ENCODE measurements at places on chromosomes 11 and 22. TPM values are rescaled to one million over a fixed set of nuclear protein-coding genes. Genes with fewer than 3 reads are reported as not detected.

DNA sequence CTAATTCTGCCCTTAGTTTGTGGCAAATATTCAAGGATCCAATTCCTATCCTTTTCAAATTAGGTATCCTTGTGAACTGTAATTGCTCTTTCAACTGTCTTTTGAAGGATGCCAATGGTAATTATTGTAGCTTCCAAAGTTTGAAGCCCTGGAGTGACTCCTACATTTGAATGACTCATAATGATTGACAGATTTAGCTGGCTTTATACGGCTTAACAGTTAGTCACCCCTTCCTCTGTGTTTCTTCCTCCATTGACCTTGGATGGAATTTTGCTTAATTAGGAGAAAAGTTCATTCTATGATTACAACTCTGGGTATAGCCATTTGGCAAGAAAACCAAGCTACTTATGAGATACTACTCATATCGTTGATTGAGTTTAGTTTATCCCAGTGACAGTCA lies 639.3 kb upstream of the KIRREL3 start:
- no peak overlapping the region for H3K4me3 ChIP-seq
- no peak for DNase-seq
- H3K27ac ChIP-seq: no peak overlapping the region
- no peaks in the 10 kb centered on the region for H3K36me3 ChIP-seq
- H3K27me3 ChIP-seq: no peaks in the 10 kb centered on the region

DNA sequence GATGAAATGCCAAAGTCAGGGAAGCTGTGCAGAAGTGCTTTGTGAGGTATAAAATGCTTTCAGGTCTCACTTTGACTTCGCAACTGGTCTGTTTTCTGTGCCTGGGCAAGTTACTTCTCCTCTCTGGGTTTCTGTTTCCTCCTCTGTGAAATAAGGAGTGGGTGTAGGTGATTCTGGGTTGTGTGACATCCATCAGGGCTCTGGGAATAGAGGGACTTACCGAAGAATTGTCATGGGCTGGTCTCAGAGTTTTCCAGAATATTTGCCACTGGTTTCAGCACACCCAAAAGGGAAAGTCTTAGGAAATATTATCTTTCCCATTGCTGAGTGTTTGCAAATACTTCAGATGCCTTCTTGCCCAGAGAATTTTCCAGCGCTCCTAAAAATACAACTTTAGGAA lies 118.4 kb downstream of the KIAA1671 start:
- 0 out of 2 replicates have a peak, but pooled peaks cover 5% of the 10 kb centered on the region for H3K27me3 ChIP-seq
- no peaks in the 10 kb centered on the region for H3K36me3 ChIP-seq
- no peak overlapping the region for H3K4me3 ChIP-seq
- no peaks in the 10 kb centered on the region for H3K4me1 ChIP-seq

GRCh38 chr11:5380740-5381342 lies 2.8 kb upstream of the OR51M1 start:
- peak; percentile 78 for DNase-seq
- H3K4me3 ChIP-seq: no peak overlapping the region
- H3K27ac ChIP-seq: no peak overlapping the region
- peaks cover 16% of the 10 kb centered on the region for H3K27me3 ChIP-seq

GRCh38 chr11:11387207-11387606 lies 34.2 kb upstream of the CSNK2A3 start:
- H3K27me3 ChIP-seq: no peaks in the 10 kb centered on the region
- no peak overlapping the region for H3K27ac ChIP-seq
- DNase-seq: no peak
- H3K36me3 ChIP-seq: no peaks in the 10 kb centered on the region
- H3K4me3 ChIP-seq: no peak overlapping the region

DNA sequence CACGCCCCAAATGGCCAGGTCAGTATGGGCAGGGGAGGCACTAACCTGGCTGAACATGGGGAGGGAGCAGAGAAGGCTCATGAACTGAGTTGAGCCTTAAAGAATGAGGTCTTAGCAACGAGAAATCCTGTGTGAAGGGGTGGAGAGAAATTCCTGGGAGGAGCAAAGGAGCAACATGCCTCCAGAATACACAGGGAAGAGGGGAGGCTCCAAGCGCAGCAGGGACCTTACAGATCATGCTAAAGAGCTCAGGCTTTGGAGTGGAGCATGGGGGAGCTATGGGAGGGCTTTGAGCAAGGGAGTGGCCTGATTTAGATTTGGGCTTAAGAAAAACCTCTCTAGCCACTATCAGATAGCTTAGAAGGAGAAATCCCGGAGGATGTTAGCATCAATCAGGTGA lies 88.1 kb downstream of the MN1 start:
- H3K4me1 ChIP-seq: peaks cover 19% of the 10 kb centered on the region
- H3K27ac ChIP-seq: no peak overlapping the region
- H3K36me3 ChIP-seq: no peaks in the 10 kb centered on the region
- no peaks in the 10 kb centered on the region for H3K27me3 ChIP-seq
- H3K4me3 ChIP-seq: no peak overlapping the region

DNA sequence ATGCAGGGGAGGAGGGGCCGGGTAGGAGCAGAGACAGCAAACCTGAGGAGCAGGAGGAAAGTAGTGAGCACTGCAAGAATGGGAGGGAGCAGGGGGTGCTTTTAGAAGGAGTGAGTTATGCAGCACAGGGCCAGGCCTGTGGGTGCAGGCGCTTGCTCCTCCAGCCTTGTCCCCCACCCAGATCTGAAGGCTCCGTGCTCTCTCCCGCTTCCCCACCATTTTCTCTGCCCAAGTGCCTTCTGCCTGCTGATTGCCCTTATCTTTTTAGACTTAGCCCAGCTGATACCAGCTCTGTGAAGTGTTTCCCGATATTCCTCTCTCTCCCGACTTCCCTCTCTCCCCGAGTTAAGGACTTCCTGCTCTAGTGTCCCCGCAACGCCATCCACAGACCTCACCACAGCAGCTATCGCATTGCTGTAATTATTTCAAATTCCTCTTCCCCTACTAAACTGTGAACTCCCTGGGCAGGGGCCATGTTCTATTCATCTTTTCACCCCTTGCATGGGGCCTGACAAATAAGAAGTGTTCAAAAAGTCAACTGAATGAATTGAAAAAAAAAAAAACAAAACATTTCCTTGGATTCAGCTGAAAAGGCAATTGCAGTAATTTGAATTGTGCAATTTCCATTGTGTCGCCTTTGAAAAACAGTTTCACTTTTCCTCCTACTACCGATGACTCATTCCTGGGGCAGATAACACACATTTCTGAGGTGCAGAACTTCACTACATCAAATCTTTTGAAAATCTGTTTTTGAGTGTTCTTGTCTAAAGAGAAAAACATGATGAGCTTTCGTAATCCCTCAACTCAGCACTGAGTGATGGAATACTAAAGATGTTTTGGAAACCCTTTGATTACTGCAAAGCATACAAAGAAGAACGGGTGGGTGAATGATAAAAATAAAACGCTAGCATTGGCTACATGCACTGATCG lies 69.7 kb upstream of the BMAL1 start:
- H3K27me3 ChIP-seq: no peaks in the 10 kb centered on the region
- DNase-seq: peak; percentile 92
- peak overlapping the region; percentile 20 for H3K4me3 ChIP-seq

GRCh38 chr22:20396639-20397038 lies 2.7 kb downstream of the ZNF74 start:
- peaks cover 6% of the 10 kb centered on the region for H3K36me3 ChIP-seq
- H3K27me3 ChIP-seq: no peaks in the 10 kb centered on the region
- peaks cover 23% of the 10 kb centered on the region for H3K4me1 ChIP-seq
- H3K27ac ChIP-seq: no peak overlapping the region
- no peak overlapping the region for H3K4me3 ChIP-seq

- peaks cover 18% of the 10 kb centered on the region for H3K4me1 ChIP-seq
- no peak for DNase-seq
- H3K4me3 ChIP-seq: no peak overlapping the region
- H3K27me3 ChIP-seq: no peaks in the 10 kb centered on the region
Observed at GRCh38 chr11:116946414-116946813, 109.0 kb upstream of the APOA1 start.

DNA sequence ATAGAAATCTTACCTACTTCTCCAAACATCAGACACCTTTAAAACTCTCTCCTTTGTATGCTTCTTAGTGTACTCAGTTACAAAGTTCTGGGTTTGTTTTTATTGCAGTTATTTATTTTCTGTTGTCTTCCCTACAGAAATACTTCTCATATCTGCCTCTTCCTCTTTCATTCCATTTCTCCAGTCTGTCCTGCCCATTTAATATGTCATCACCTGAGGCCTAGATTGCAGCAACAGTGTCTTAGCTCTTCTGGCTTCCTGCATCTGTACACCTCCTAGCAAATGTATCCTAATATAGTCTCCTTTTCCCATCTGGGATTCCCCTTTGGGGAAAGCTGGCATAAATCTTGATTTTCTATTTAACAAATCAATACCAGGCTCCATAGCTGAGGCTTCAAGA lies 34.9 kb upstream of the PCF11 start:
- no peak for DNase-seq
- H3K4me3 ChIP-seq: no peak overlapping the region
- no peaks in the 10 kb centered on the region for H3K4me1 ChIP-seq
- no peaks in the 10 kb centered on the region for H3K27me3 ChIP-seq
- H3K36me3 ChIP-seq: no peaks in the 10 kb centered on the region

DNA sequence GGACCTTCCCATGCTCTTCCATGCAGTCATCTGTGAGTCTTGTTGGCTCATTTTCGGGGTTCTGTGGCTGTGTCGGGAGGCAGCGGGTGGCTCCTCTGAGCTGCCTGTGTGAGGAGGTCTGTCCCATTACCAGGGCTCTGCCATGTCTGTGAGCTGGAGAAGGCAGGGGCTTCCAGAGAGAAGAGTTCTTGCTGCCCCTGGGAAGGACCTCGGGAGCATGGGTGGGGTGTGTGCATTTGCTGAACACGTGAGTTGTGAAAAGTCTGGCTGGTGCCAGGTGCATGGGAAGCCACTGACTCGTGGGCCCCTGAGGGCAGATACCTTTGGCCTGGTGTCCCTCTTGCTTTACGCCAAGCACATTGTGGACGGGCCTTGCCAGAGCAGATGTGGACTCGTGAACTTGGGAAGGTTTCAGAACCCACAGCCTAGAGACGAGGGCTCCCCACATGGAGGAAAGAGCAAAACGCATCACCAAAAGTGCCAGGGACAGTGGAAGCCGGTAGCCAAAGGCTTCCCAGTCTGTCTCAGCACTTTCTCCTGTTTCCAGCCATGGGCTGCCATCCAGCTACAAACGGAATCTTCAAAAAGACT lies 1324.5 kb downstream of the BRD1 start:
- no peaks in the 10 kb centered on the region for H3K27me3 ChIP-seq
- peaks cover 12% of the 10 kb centered on the region for H3K4me1 ChIP-seq
- no peak overlapping the region for H3K27ac ChIP-seq
- no peak overlapping the region for H3K4me3 ChIP-seq

DNA sequence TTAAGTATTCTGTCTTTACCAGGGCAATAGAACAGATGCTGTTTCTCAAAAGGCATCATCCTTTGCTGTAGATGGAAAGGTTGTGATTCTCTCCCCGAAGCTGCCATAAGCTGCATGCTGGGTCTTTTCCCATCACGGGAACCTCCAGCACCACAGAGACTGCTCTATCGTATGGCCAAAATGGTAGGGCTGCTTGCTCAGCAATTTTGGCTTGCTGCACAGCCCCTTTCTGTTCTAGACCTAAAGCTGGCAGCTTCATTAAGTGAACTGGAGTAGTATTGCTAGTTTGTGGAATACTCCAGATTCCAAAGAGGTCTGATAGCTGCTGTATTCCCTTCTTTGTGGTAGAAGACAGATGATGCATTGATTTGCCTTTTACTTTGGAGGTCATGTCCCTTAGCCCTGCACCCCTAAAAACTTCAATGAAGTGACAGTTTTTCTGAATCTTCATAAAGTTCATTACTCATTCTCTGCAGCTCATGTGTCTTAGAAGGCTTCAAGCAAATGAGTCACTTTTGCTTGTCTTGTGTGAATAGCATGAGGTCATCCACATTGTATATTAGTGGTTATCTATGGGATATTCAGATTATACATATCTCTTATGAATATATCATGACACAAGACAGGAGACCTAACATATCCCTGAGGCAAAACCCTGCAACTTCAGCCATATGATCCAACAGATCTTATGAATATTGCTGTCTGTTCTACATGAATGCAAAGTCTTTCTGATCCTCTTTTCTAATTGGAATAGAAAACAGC lies 245.3 kb downstream of the FAM76B start:
- no peaks in the 10 kb centered on the region for H3K4me1 ChIP-seq
- H3K27me3 ChIP-seq: no peaks in the 10 kb centered on the region
- no peak for DNase-seq

DNA sequence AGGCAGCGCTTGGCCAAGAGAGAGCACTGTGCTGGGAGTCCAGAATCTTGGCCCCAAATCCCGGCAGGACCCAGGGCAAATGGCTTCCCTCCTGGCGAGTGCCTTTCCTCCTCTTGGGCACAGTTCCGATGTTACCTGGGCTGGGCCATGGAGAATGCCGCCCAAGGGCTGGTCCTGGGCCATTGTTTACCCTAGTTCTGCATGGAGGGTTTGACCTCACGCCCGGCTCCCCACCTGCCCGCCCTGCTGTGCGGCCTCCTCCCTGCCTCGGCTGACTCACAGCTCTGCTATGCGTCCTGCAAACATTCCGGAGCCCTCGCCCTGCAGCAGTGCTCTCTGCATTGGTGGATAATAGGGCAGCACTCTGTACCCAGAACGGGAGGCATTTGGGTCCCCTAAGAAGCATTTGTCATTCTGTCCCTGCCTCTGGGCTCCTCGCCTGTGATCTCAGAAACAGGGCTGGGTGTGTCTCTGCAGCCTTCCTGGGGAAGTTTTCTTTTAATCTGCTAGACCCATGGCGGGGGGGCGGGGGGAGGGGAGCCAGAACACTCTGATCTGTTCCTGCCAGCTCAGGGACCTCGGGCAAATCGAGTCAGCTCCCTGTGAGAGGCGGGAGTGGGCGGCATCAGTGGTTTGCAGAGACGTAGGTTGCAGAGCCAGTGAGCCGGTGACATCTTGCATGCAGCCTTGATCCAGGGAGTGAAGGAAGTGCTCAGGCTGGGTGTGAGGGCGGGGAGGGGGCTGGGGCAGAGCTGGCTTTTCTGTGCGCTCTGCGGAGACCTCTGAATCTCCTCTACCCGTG lies 32.9 kb upstream of the SMIM38 start:
- H3K27me3 ChIP-seq: no peaks in the 10 kb centered on the region
- no peak overlapping the region for H3K4me3 ChIP-seq
- DNase-seq: peak; percentile 99
- peak overlapping the region; percentile 40 for H3K27ac ChIP-seq

DNA sequence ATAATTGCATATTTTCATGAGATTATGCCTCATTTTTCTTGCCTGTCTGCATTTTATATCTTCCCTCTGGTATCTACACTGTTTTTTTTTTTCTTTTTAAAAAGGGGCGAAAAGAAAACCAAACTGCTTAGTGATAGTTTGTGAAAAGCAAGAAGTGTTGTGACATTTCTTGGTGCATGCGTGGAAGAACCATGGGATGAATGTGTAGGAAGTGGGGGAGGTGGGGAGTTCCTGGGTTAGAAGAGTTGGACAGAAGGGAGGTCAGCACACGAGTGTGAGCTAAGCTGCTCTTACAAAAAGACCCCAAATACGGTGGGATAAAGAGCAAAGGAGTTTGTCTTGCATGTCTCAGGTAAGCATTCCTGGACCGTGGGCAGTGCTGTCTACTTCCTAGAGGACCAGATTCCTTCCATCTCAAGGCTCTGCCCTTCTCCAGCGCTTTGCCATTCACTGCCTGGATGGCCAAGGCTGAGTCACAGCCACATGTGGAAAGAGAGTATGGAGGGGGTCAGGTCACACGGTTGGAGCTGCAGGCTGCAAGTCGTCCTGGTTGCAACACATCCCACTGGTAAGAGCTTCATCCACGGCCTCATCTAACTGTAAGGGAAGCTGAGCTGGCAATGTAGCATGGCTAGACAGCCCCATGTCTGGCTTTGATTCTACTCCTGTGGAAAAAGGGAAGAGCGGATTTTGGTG lies 300.6 kb downstream of the DDX10 start:
- H3K27me3 ChIP-seq: no peaks in the 10 kb centered on the region
- no peak overlapping the region for H3K4me3 ChIP-seq
- DNase-seq: no peak
- H3K4me1 ChIP-seq: peaks cover 7% of the 10 kb centered on the region
- H3K27ac ChIP-seq: no peak overlapping the region

GRCh38 chr11:46049325-46049897 lies 71.8 kb downstream of the PHF21A start:
- DNase-seq: no peak
- H3K27ac ChIP-seq: no peak overlapping the region
- no peaks in the 10 kb centered on the region for H3K36me3 ChIP-seq
- no peaks in the 10 kb centered on the region for H3K27me3 ChIP-seq

The OR52A5 gene
- not detected for total RNA-seq

All from SJSA1 (cell line).